ENCODE measurements at places on chromosomes 11 and 22. TPM values are rescaled to one million over a fixed set of nuclear protein-coding genes. Genes with fewer than 3 reads are reported as not detected.

- peaks cover 73% of the 10 kb centered on the region for H3K27me3 ChIP-seq
- no peaks in the 10 kb centered on the region for H3K4me1 ChIP-seq
- H3K4me3 ChIP-seq, result no peak overlapping the region
- no peaks in the 10 kb centered on the region for H3K36me3 ChIP-seq
- H3K27ac ChIP-seq, result no peak overlapping the region
These were observed 5.2 kb upstream of the MAP6 start for GRCh38 chr11:75673977-75674582.

DNA sequence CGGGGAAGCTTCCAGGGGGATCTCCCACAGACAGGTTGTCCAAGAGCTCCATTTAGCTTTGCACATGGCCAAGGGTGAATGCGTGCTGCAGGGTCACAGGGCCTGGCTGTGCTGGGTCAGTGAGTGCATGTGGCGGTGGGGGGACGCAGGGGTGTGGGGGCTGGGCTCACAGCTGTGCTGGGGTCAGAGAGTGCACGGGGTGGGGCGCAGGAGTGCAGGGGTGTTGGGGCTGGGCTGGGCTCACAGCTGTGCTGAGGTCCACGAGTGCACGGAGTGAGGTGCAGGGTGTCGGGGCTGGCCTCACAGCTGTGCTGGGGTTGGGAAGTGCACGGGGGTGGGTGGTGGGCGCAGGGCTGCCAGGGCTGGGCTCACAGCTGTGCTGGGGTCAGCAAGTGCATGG is 557.7 kb downstream of the BRD1 start:
- no peaks in the 10 kb centered on the region for H3K4me1 ChIP-seq
- no peaks in the 10 kb centered on the region for H3K36me3 ChIP-seq
- H3K27me3 ChIP-seq, result peaks cover 32% of the 10 kb centered on the region
- no peak overlapping the region for H3K4me3 ChIP-seq
- no peak overlapping the region for H3K27ac ChIP-seq
- no peak for DNase-seq

- H3K36me3 ChIP-seq, result no peaks in the 10 kb centered on the region
- H3K27me3 ChIP-seq, result no peaks in the 10 kb centered on the region
- no peak overlapping the region for H3K4me3 ChIP-seq
- no peak overlapping the region for H3K27ac ChIP-seq
These were observed 14.1 kb downstream of the ANKK1 start for GRCh38 chr11:113401718-113402117.

DNA sequence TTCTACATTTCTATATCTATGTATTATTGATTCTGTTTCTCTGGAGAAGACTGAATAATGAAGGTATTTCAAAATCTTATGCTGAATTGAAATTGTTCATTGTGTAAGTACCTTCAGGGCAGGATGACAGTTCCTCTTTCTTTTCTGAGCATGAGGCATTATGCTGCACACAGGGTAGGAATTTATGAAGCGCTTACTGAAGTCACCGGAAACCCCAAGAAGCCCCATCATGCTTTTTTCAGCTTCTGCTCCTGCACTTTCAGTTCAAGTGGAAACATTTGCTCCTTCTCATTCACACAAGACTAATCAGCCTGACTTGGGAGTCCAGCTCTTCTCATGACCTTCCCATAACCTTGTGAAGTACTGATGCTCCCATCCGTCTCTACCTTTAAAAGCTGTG is 314.7 kb upstream of the SORL1-AS1 start:
- H3K4me1 ChIP-seq, result peaks cover 13% of the 10 kb centered on the region
- peak; percentile 21 for DNase-seq
- H3K4me3 ChIP-seq, result no peak overlapping the region
- no peaks in the 10 kb centered on the region for H3K36me3 ChIP-seq
- no peaks in the 10 kb centered on the region for H3K27me3 ChIP-seq

Gene KRTAP5-8
- not detected for polyA plus RNA-seq

Gene PAX6
- polyA plus RNA-seq, result not detected
